ENCODE measurements at places on chromosomes 3 and 15.

GRCh38 chr3:127566833-127567232, 23.7 kb downstream of the TPRA1 start:
- DNase-seq = no peak

DNA sequence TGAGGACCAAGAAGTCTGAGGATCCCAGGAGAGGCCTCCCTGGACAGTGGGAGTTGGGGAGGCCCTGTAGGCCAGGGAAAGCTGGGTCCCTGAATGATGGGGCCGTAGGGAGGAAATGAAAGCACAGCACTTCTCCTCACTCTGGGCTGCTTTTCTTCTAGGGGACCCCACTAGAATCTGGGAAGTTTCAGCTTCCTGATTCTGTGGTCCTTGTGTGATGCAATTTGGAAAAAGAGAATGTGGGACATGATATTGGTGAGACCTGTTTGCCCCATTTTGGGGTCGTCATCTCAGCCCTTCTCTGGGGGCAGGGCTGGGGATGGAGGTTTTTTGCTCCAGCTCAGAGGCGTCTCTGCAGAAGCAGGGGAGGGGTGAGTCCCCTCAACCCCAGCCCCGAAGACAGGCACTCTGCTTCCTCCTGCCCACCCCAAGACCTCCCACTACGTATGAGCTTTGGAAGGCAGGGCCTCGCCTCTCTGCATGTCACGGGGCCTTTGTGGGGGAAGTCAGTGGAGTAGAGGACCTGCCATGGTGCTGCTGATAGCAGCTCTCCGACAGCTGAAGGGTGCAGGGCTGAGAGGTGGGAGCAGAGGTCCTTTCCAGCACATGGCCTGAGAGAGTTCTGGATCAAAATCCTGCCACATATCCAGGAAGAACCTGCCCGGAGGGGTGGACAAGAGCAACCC, 1.5 kb upstream of the SNX22 start:
- DNase-seq = no peak

DNA sequence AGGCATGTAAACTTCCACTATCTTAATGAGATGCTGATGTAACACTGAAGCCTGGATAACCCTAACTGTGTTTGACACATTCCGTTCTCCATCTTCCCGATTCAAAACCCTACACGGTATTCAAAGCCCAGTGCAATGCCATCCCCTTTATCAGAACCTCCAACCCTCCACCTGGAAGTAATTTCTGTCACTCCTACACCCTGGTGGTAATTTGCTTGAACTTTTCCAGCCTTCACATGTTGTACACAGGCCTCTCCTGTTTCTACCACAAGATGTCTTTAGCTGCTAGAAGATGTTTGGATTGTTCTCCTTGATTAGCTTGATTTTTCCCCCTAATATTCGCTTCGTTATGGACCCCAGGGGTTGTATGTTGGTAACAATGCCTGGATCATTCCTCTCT, 208.9 kb downstream of the CHST2 start:
- no peak for DNase-seq

- DNase-seq = no peak
These were observed 954.3 kb downstream of the SQOR start for GRCh38 chr15:46589088-46589487.

DNA sequence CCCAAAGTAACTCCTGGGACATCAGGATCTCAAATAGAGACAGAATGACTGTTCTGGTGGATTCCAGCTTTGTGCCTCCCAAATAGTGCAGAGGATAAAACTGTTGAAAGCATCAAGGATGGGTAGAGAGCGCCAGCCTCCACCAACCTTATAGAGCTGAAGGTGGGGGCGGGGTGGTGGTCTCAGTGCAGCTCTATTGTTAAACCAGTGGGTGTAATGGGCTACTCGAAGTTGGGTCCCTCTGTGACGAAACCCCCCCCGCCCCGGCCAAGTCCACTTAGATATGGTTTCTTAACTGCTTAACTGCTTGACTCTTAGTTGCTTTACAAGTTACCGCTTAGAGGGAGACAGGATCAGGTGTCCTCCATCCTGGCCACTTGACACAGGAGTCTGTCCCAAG, 22.7 kb downstream of the DHX30 start:
- DNase-seq = no peak

DNA sequence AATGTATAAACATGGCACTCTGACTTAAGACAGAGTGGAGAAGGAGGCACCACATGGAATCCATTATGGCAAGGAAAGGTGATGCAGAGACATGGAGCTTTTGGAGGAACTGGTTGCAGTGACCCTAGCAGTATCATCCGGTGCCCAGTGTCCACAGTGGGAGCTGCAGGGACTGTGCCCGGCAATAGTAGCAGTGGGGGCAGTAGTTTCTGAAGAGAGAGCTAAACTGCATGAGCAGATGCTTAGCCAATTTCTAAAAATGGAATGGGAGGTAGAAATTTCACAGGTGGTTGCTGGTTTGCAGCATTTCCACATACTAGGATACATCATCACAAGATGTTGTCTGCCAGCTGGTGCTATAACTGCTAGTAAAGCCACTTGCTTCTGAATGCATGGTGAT, 7.8 kb upstream of the TM2D3 start:
- DNase-seq = no peak

- DNase-seq = no peak
These were observed 1.2 kb upstream of the ITIH4 start for GRCh38 chr3:52831500-52832301.

GRCh38 chr3:182565916-182566796, 227.1 kb upstream of the ATP11B start:
- no peak for DNase-seq

GRCh38 chr15:38849046-38849445, 284.4 kb upstream of the RASGRP1 start:
- no peak for DNase-seq

GRCh38 chr3:156606729-156607128, 51.8 kb upstream of the SSR3 start:
- no peak for DNase-seq

DNA sequence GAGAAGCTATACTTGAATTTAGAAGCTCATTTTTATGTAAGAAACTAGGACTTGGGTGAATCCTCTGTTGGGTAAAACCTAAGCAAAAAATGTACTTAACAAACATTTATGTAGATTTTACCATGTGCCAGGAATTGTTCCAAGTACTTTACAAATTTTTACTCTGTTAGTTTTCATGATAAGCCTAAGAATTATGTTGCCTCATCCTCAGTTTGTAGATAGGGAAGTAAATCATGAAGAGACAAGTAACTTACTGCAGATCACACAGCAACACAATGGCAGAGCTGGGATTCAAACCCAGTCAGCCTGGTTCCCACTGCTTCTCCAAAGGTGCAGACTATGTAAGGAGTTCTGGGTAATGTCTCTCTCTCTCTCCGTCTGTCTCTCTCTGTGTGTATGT, 169.9 kb downstream of the DIPK2A start:
- no peak for DNase-seq

GRCh38 chr3:60055765-60056164, 1005.9 kb upstream of the CFAP20DC start:
- no peak for DNase-seq

DNA sequence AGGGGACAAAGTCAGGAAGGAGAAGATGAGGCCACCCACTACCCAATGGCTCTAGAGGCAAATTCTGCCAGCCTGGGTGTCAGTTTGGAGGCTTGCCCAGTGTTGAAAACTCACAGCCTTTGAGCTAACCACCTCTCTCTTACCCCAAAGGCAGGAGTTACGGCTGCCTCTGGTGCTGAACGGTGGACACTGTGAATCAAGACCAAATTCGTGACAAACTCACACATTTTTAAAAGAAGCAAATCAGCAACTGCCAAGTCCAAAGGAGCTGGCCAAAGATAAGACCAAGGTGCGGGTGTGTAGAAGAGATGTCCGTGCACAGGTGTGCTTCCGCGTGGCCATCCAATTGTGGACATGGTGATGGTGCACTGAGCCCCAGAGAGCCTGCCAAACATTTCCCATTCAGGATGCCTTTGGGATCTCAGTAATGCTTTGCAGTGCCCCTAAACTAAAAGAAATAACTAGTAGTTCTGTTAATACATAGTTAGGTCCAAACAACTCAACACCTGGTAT, 74.6 kb downstream of the FAM174B start:
- no peak for DNase-seq

DNA sequence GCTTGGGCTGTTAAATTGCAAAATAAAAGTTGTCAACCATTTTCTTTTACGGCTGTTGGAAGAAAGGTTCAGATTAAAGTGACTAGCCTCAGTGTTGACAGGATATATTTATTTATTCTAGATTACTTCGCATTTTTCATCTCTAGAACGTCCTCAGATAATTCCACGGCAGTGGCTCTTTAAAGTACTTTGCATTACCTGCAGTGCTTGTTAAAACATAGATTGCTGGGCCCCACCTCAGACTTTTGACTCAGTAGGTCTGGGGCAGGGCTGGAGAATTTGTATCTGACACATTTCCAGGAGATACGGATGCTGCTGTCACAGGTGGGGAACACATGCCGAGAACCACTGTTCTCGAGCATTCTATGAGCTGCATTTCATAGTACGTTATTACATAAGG, 292.7 kb downstream of the EDEM1 start:
- no peak for DNase-seq

DNA sequence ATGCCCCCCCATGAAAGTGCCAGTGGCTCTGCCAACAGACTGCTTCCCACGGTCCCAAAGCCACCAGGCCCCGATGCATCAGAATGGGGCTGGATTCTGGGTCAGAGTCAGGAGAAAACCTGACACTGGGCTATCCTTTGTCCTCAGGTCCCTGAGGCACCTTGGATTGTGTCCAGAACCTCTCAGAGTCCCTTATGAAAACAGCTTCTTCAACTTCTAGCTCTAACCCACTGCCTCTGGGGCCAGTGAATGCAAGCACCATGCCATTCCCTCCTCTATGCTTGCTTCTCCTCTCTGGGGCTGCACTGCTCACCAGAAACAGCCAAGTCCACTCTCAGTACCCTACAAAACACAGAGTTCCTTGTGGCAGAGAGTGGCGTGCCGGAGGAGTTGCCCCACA, 9.9 kb downstream of the CRABP1 start:
- DNase-seq = no peak

GRCh38 chr3:46675426-46675825, 18.1 kb downstream of the ALS2CL start:
- DNase-seq = no peak

DNA sequence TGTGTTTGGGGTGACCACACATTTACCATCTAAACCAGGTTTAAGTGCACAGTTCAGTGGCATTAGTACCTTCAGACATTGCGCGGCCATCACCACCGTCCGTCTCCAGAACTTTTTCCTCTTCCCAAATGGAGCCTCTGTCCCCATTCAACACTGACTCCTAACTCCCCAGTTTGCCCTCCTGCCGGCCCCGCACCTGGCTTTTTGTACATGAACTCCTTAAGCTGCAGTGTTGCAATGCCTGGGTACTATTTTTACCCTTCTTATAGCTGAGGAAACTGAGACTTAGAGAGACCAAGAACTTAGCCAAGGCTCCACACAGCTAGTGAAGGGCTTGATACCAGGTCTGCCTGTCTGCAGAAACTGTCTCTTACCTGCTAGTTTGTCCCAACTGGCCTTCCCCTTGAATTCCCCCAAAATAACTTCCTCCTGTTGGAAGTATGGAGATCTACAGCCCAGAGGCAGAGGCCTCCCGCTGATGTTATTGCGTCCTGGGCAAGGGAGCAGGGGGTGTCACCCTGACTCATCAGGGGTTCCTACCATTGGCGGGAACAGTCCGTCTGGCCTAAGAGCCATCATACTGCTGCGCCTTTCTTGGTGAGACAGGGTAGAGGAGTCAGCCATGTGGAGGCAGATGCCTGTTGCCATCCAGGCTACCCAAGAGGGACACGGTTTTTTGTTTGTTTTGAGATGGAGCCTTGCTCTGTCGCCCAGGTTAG, 65.6 kb downstream of the GRIP2 start:
- no peak for DNase-seq

- DNase-seq = no peak
These were observed 10.3 kb upstream of the COPG1 start for GRCh38 chr3:129238945-129239705.

GRCh38 chr3:29281094-29281343, 148 bp downstream of the RBMS3 start:
- no peak for DNase-seq
